ENCODE measurements at places on chromosomes 12 and 14.

GRCh38 chr14:21059842-21060613 lies 2.4 kb downstream of the RNASE8 start:
- no peak for DNase-seq

- no peak for DNase-seq
Measured at GRCh38 chr14:51676549-51676948, 24.8 kb downstream of the FRMD6 start.

- no peak for DNase-seq
Measured at GRCh38 chr12:95802482-95803270, 12.1 kb upstream of the NTN4 start.

GRCh38 chr12:50302686-50303085 lies 19.4 kb upstream of the LIMA1 start:
- DNase-seq, result no peak

DNA sequence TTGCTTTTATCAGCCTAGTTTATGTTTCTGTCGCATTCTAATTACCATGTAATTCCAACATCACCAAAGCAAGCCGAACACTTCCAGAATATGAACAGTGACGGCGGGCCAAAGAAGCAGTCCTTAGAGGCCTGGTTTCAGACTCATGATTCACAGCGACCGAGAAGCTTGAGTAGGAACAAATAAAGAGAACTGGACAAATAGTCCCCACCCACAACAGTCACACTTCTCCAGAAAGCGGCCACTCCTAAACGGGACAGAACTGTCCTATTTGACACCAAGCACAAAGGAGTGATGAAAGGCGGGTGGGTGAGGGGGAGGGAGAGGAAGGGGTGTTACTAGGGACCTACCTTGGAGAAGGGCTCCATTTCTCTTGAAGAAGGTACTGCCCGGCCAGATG lies 136.4 kb downstream of the FOXN3 start:
- no peak for DNase-seq

- no peak for DNase-seq
Measured at GRCh38 chr12:53268630-53269562, 797 bp downstream of the ESPL1 start.

GRCh38 chr14:100779691-100780080 lies 46.2 kb upstream of the MEG3 start:
- no peak for DNase-seq

DNA sequence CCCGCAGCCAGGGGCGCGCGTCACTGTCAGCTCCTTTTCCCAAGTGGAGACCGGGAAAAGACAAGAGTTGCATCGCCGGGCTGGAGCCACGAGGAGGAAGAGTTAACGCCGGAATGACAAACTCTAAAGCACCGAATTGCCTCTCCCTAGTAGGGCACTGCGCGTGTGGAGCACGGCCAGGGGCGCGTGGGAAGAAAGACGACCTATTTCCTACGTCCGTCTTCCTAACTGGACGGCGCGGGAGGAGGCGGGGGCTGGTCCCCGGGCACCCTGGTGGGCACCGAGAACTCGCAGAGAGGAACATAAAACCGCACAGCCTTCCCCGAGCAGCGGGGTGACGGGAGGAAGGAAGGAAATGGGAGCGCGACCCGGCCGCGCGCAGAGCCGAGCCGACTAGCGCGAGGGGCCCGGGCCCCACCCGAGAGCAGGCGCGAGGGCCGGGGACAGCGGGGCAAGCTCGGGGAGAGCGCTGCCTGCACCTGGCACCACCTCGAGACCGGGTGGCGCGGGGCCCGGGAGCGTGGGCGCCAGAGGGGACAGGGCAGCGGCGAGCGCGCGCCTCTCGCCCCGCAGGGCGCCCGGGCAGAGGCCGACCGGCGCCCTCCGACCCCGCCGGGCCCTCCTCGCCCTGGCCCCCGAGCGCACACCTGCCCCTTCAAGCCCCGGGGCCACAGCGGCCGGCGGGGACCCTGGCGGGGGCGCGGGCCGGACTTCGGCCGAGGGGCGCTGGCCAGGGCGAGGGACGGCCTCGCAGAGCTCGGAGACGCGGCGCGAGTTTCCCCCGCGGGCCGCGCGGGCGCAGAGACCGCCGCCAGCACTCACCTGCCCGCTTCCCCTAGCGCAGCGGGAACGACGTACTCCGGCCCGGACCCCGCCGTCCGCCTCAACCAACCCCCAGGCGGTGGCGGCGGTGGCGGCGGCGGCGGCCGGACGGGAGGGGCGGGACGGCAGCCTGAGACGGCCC lies at the start of gene SETD3:
Gene SETD3 (minus strand): TSS at position 954 of the 964 bp plus-strand sequence. CDS start 15,054 bp downstream, outside the sequence.
- peak; percentile 25 for DNase-seq

- no peak for DNase-seq
Measured at GRCh38 chr14:91681118-91681517, 50.8 kb downstream of the CATSPERB start.

DNA sequence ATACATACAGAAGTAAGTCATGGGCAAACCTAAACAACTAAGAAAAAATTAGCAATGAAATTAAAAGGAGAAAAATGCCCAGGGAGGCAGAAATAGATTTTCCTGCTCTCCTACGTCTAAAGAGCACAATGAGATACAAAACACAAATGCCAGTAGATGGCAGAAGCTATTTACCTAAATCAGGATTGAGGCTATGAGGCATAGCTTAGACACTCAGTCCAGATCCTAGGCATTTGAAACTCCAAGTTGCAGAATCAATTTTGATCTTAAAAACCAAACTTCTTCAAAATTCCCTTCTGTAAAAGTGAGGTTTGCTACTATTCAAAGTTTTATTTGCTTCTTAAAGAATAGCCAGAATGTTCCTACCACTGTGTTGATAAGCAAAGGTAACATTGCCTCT lies 368.6 kb downstream of the DAD1 start:
- no peak for DNase-seq

GRCh38 chr12:25051171-25051570 lies 102.3 kb upstream of the BCAT1 start:
- DNase-seq, result no peak

DNA sequence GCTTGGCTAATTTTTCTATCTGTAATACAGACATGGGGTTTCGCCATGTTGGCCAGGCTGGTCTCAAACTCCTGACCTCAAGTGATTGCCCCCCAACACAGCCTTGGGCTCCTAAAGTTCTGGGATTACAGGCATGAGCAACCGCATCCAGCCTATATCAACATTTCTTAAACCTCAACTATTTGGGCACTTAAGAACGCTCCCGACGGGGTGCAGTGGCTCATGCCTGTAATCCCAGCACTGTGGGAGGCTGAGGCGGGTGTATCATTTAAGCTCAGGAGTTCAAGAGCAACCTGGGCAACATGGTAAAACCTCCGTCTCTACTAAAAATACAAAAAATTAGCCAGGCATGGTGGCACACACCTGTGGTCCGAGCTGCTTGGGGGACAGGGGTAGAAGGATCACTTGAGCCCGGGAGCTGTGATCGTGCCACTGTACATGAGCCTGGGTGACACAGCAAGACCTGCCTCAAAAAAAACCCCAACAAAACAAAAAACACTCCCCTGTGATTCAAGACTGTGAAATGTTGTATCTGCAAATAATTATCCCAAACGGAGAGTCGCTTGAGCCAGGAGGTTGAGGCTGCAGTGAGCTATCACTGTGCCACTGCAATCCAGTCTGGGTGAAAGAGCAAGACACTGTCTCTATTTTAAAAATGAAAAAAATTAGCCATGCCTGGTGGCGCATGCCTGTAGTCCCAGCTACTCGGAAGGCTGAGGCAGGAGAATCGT lies 21.5 kb downstream of the PPTC7 start:
- DNase-seq, result no peak

DNA sequence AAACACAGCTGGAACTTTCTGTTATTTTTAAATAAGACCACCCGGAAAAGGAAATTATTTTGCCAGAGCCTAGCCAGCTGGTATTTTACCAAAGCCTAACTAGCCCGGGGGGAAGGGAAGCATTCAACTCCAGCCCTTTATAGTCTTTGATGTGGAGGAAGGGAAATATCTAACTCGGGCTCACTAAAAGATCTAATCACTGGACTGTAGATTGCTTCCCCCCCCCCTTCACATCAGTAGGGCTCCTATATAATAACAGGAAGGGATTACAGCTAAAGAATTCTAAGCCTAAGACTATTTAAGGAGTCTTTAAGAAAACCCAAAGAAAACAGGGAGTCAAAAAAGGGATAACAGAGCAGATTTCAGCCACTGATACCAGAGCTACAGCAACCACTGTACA lies 431.1 kb downstream of the KCNH5 start:
- DNase-seq, result no peak

DNA sequence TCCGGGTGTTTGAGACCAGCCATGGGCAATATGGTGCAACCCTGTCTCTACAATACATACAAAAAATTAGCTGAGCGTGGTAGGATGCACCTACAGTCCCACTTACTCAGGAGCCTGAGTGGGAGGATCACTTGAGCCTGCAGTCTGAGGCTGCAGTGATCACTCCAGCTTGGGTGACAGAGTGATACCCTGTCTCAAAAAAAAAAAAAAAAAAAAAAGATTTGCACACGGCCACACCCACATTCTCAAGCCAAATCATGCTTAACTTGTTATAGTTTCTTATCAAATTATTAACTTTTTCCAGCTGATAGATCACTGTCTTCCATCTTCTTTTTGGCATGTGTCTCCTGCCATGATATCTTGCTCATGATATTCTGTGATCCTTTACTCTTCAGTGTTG lies 6.8 kb downstream of the DRAM1 start:
- DNase-seq, result no peak

DNA sequence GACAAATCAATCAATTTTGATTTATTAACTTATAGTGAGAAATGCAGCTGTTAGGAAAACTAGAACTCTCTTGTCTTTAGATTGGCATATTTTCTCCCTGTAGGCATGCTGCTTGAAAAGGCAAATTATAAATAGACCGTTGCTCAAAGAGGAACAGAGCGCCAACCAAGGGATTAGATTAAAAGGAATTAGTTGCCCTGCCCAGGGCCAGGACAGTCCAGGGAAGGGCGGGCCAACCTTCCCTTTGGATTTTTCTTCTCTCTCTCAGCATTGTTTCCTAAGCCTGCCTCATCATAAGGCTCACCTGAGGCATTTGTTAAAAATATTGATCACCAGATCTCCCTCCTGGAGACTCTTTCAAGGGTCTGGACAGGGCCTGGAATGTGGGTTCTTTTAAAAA lies 8.6 kb downstream of the CIPC start:
- DNase-seq, result no peak

DNA sequence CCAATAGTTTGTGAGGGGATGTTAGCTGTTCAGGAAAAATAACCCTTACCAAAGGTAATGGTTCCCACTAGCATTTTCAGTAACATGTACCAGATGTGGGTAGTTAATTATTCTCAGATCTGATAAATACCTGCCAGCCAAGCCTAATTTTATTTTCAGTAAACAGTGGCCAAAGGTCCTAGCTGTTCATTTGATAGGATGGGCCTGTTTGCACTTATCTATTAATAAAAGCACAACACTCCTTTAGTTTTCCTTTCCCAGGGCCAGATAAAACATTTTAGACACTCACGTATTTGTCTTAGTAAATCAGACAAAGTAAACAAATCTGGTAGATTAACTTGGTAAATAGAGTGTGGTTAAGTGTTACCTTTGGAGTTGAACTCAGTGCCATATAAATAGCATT lies 345.1 kb downstream of the RAD51B start:
- DNase-seq, result no peak
